Fibroblast of pulmonary artery (primary cell): ENCODE measurements at places on chromosomes 11 and 22.

GRCh38 chr22:30294066-30294465 is 4.8 kb upstream of the CASTOR1 start:
- no peak for DNase-seq

GRCh38 chr11:64805481-64805880 is 2.5 kb upstream of the MAP4K2 start:
- no peak for DNase-seq

DNA sequence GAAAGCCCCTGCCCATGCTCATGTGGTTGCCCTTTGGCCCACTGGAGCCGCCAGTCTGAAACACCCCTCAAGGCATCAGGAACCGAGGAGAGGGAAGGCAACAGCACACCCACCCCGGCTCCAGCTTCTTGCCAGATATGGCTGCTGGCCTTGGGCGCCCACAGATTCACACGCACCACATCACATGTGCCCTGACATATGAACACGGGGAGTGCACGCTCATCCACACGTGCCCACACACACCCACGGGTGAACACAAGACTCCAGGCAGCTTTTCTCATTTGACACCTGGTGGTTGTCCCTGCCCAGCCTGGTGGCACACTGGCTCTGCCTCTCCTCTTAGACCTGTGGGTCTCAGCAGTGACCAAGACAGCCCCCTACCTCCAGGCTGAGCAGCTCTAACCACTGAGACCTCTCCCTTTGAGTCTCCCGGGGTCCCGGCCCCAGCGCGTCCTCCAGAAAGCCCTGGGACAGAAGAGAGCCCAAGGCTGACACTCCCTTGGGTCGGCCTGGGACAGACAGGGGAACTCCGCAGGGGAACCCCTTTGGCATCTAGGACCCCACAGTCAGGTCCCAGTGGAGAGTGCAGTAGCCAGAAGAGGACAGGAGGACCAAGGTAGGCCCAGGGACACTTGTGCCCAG is 2.7 kb upstream of the MAPK12 start:
- no peak for DNase-seq

DNA sequence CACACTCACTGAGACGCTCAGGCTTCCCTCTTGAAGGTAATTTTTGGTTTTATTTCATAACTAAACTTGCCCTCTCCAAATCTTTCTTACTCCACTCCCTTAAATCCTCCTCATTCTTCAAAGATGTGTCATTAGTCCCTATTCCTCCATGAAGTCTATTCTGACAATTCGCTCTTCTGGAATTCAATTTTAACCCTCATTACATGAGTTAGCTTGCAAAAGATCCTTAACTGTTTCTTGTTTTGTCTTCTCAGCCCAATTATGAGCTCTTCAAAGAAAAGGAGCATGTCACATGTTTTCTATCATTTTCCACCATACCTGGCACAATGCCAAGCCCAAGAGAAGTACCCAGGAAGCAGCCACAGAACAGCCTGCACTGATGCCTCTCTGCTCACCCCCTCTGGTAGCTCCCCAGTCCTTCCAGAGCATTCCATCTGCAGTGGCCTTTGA is 13.0 kb downstream of the GALNT18 start:
- peak; percentile 8 for DNase-seq

- no peak for DNase-seq
These were observed 80.7 kb downstream of the MN1 start for GRCh38 chr22:27720860-27721259.

DNA sequence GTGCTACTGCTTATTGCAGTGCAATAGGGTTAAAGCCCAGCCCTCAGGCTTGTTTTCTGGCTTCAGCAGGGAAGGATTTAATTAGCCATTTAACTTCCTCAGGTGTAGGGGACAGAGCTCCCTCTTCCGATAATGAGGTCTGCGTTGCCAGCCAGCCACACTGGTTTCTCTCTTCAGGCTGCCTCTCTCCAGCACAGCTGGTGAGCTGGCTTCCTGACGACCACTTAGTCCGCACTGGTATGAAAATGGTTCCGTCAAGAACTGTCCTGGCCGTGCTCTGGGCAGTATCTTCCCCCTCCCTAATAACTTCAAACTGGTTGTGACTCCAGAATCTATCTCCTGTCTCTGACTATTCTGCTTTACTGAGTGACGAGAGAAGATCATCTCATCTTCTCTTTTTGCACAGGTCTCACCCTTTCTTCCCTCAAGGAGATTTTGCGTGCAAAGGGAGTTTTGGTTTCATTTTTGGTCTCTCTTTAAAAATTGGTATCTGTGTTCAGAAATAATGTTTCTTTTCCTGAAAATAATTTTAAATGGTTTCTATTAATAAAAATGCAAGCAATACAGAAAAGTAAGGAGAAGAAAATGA is 49.2 kb downstream of the CNTN5 start:
- peak; percentile 32 for DNase-seq

GRCh38 chr11:108009497-108010370 is 1.0 kb downstream of the CUL5 start:
- DNase-seq = peak; percentile 13

- no peak for DNase-seq
These were observed 65.2 kb downstream of the PICALM start for GRCh38 chr11:86003654-86004053.

- DNase-seq = peak; percentile 77
These were observed 375.0 kb downstream of the NTM start for GRCh38 chr11:131745405-131745804.

DNA sequence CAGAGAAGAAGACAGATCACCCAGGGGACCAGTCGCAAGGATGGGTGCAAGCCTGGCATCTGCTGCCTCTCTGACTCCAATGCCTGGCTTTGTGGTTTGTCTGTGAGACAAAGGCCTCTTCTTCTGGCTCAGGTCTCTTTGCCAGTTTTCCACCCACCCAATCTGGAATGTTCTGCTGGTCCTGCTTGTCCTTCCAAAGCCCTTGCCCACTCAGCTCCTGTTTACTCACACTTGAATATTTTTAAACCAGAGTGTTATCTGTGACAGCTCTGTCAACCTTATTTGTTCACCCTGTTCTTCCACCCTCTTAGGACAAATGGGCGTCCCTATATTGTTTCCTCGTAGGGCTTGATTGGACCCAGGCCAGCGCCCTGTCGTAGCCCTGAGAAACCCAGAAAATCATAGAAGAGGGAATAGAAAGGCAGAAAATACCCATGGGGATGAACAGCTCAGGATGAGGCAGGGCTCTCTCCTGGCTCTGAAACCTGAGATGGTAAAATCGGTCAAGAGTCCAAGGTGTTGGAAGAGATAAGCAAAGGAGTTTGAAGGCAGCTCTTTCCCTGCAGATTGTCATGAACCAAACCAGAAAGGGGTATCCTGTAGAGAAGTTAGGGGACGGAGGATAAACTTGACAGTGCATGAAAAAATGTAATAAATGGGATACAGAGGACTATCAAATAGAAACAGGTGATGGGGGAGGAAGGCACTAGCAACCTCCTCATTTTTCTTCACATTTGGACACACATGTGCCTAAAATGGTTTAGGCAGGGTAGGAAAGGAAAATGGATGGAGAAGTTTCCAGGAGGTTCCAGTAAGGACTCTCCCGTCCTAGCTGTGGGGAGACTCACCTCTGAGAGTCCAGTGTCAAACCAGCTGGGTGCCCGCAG is 651 bp downstream of the CRYAB start:
- DNase-seq = no peak

DNA sequence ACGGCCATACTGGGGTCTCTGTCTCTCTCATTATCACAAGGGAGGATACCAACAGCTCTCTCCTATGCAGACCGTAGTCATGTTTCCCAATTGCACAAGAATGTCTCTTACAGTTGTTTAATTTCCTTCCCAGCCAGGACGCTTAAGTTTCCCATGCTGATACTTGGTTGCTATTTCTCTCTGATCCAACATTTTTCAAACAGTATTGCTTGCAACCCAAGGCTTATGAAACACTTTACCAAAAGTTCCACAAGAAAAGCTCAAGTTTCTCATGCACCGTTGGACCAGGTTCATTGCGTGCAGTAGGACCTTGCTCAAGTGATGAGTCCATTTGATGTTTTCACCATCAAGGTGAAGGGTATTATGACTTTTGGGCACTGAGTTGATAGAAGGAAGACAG is 46.6 kb downstream of the GGTLC2 start:
- DNase-seq = peak; percentile 35

DNA sequence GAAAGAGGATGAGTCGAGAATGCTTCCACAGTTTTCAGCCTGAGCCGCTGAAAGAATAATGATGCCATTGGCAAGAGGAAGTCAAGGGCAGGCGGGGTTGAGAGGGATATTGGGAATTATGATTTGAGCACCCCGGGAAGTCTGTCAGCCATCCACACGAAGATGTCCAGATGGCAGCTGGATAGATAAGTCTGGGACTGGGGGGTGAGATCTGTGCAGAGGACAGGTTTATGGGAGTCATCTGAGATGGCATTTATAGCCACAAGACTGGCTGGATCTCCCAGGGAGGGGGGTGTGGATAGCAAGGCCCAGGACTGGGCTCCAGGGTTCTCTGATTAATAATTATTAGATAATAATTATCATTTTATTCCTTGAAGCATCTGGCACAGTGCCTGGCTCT is 5.1 kb upstream of the STIP1 start:
- DNase-seq = no peak

DNA sequence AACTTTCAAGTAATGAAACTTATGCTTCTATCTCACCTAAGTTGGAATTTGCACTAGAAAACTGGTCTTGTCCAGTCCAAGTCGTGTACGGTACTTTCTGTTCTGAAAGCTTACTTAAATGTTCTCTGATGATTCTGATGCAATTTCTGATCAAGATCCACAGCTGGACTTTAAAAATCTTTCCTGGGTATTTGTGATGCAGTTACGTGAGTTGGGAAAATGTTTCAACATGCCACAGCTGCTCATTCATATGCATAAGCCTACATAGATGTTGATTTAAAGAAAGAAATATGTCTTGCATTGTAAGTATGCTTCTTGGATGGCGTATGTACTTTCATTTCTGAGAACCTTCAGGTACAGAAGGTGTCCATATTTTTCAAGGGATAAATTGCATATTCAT is 493.7 kb upstream of the CCDC90B start:
- no peak for DNase-seq

DNA sequence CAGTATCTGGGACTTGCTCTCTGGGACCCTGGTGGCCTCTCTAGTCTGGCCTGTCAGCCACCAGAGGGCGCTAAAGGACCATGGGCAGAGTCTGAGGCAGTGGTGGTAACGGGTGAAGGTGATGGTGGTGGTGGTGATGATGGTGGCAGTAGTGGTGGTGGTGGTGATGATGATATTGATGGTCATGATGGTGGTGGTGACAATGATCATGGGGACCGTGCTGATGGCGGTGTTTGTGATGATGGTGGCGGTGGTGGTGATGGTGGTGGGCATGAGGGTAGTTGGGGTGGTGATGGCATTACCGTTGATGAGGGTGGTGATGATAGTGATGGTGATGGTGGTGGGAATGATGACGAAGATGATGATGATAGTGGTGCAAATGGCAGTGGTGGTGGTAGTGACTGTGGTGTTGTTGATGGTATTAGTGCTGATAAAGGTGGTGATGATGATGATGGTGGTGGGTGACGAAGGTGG is 16.0 kb downstream of the TRPM5 start:
- peak; percentile 55 for DNase-seq

GRCh38 chr11:135002236-135002635 is 590.2 kb upstream of the B3GAT1 start:
- no peak for DNase-seq

GRCh38 chr11:66646828-66647227 is 8.3 kb downstream of the RBM4 start:
- no peak for DNase-seq

- peak; percentile 81 for DNase-seq
These were observed 7.3 kb downstream of the SNX19 start for GRCh38 chr11:130908770-130909625.

DNA sequence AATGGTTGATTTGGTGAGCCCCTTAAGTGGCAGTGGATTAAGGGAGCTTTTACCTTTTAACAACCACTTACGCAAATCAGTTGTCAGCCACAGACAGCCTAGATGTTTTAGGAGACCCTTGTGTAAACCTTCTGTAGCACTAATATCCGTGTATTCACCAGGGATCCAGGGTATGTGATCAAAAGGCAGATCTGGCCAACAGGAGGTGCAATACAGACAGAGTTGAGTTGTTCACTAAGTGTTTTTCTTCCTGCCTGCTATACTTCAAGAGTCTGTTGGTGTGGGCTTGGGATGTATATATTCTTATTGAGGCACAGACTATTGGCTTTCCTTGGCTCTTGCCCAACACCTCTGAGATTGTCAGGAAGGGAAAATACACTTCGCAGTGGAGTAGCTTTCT is 175.1 kb downstream of the FAT3 start:
- DNase-seq = no peak

DNA sequence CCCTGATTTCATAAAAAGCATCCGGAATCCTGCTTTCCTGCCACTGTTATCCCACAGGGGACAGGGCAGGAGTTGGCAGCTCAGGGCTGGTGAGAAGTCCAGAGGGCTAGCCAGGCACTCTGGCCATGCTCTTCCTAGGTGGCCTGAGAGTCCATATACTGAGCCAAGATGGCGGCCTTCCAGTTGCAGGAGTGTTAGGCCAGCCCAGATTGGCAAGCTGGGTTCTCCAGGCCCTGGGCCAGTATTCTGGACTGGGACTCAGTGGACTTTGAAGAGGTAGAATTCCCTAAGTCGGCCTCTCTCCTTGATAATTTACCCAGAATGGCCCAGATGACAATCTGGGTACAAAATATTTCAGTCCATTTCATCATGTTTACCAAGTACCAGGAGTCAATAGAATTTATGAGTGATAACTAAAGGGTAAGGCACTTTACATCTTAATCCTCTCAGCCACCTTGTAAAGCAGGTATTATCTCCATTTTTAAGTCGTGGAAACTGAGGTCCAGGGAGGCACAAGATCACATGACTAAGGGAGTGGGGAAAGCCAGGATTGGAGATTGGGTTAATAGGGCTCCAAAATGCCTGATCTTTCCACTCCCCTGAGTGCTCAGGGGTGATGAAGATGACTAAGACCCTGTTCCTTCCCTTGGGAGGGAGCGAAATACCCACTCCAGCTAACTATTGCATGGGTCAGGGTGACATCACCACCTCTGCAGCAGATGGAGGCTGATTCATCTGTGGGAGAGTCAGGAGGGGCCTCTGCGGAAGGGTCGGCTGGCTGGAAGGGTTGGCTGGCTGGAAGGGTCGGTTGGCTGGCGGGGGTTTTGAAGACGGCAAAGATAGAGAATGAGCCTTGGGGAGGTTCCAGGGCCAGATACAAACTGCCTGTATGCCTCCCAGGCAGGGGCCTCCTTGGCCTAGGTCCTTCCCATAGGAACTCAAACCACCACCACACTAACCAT is 1.2 kb upstream of the MICALL1 start:
- peak; percentile 98 for DNase-seq

DNA sequence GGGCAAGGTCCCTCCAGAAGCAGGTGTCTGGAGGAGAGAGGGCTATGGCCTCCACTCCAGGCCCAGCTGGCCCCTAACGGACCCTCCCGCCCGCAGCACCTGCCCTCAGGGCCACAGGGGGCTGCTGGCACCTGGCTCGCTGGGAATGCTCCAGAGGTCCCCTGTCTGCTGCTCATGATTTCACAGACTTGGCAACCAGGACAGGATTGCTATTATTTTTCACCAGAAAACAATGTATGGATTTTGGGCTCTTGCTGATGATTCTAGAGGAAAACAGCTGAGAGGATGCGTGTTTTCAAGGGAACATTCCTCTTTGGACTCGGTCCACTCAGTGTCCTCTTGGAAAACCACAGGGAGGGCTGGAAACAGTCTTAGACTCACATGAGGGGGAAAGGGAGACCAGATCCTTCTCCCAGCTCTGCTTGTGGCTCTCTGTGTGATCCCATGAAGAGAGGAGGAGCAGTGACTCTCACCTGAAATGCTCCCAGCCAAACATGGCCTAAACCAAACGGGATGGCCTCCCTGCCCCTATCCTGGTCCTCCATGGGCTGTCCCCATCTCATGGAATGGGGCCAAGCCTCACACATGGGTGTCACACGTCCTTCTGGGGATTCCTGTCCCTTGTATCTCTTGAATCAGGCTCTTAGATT is 15.8 kb downstream of the MYEOV start:
- DNase-seq = peak; percentile 45
